Large intestine (tissue), 12 donors: ENCODE measurements at places on chromosomes 6 and 20. TPM values are rescaled to one million over a fixed set of nuclear protein-coding genes. Genes with fewer than 3 reads are reported as not detected.
A peak's percentile ranks its signal among the peaks of the same experiment; 100 is the strongest.

DNA sequence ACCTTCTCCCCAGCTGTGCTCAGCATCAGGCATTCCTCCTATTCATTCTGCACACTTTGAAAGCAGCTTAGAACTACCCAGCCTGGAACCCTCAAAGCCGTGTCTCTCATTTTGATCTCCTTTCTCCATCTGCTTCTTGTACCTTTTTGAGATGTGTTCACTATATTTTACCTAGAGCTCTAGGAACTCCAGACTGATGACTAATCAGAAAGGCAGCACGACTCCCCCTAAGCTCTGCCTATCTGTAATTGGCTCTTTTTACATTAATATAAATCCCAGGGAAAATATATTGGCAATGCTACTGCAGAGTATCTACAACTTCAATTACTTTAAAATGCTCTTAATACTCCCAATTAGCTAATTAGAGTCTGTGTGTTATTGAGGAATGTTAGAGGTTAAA lies 671.5 kb downstream of the CBLN4 start:
- DNase-seq, result no peak

GRCh38 chr6:106026748-106027715 lies 59.1 kb upstream of the PRDM1 start:
- DNase-seq, result no peak

- DNase-seq, result no peak
These were observed 11.1 kb upstream of the FAM209A start for GRCh38 chr20:56513161-56514150.

DNA sequence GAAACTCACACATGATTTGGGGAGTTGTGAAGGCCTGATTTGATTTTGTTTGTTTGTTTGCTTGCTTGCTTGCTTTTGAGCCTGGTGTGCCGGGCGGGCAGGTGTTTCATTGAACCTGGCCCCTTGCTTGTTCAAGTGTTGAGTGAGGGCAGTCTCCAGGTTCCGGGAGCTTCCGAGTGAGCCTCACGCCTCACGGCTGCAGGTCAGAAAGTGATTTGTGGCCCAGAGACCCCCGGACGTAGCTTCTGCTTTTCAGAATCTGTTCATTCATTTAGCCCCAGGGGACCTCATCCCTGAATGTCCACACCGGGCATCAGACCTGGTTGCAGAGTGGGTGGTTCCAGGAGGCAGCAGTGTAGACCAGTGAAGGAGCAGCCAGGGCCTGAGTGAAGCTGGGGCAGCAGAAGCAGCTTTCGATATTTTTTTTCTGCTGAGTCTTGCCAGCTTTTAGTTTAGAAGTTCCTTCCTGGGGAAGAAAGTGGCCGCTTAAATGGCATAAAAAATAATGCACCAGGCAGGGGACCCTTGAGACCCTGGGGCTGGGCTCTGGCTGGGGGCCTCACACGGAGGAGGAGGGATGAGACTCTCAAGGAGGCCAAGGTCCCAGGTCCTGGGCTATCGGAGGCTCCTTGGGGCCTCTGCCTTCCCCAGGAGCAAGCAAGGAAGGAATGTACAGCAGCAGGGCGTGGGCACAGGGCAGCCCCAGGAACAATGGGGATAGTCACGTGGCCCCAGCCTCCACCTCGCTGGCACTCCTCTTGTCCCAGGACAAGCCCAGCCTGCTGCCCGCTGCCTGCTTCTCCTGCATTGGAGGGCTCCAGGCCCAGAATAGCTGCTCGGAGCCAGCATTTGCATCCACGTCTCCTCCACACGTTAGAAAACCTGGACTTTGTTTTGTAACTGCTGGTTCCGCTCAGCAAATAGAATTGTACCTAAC lies 89.2 kb upstream of the BHLHE23 start:
- DNase-seq, result no peak

GRCh38 chr6:28585335-28585734 lies 59.7 kb downstream of the GPX5 start:
- no peak for DNase-seq

DNA sequence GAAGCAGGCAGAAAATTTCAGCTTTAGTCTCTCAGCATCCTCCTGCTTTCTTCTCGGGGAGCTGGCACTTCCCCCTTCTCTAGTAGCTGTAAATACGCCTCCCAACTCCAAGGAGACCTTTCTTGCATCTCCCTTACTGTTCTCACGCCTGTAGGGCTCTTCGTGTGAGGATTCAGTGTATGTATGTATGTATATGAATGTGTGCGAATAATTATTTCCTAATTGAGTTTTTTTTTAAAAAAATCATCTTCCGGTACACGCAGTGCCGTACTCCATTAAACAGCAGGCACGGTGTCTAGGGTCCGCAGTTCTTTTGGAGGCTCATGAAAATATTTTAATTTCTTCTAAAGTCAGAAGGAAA lies 85.4 kb downstream of the HFE start:
- DNase-seq, result peak; percentile 79

DNA sequence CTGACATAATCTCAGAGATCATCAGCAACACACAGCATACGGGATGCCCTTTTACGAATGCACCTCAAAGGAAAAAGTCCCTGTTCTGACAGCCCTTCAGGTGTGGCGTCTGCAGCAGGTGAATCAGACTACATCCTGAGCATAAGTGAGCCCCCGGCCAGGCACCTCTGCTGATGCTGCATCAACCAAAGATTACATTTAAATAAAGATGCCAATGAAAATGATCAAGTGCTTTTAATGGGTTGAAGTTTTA lies 58.7 kb downstream of the INSM1 start:
- no peak for DNase-seq

DNA sequence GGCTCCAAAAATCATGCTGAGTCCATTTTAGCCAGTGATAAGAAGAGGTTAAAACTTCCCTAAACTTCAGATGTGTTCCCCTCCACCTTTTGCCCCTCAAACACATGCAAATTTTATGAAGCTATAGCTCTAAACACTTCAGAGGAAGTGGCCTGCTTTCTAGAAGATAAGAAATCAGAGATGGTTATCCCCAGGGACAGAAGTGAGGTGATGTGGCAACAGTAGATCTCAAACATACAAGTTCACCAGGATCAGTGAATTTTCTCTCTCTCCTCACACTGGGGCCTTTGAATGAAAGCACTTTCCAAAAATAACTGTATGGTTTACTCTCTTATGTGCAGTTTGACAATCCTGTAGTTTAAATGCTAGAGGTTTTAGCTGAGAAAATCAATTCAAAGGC lies 332.0 kb downstream of the BTBD9 start:
- DNase-seq, result no peak

The PNLDC1 gene
- polyA plus RNA-seq, result 0.16 TPM

DNA sequence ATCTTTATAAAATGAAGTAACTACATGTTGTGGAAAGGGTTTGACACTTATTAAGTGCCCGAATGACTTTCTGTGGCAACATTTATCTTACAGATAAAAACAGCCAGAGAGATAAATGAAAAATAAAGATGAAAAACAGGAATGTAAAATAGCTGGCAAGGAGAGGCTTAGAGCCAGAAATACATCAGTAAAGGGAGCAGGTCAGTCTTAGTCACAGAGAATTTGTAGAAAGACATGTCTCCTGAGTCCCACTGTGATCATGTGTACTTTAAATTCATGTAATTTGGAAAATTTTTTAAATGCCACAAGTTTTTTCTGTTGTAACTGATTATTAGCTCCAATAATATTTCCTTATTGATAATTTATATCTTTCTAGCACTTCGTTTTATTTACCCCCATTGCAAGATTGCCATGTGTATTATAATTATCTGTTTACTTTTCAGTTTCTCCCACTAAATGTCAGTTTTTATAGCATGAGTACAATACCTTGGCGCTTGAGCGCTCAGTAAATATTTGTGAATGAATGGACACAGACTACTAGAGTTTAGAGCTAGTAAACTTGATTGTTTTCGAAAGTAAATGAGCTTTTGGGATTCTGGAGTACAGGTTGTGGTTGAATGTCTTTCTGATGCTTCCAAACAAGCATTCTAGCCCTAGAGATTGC lies 15.2 kb downstream of the TAB2 start:
- DNase-seq, result no peak

GRCh38 chr20:3744806-3745685 lies 12.6 kb downstream of the HSPA12B start:
- DNase-seq, result peak; percentile 65

GRCh38 chr6:129959358-129959930 lies 58.9 kb upstream of the L3MBTL3 start:
- no peak for DNase-seq

GRCh38 chr6:22006795-22007194 lies 290.0 kb downstream of the PRL start:
- DNase-seq, result no peak

The SLC17A4 gene
- polyA plus RNA-seq, result 31.2 TPM

The LMBRD1 gene
- polyA plus RNA-seq, result 85.3 TPM

The SLC22A2 gene
- polyA plus RNA-seq, result 0.04 TPM

- no peak for DNase-seq
These were observed 13.0 kb downstream of the MOXD1 start for GRCh38 chr6:132388291-132388690.

DNA sequence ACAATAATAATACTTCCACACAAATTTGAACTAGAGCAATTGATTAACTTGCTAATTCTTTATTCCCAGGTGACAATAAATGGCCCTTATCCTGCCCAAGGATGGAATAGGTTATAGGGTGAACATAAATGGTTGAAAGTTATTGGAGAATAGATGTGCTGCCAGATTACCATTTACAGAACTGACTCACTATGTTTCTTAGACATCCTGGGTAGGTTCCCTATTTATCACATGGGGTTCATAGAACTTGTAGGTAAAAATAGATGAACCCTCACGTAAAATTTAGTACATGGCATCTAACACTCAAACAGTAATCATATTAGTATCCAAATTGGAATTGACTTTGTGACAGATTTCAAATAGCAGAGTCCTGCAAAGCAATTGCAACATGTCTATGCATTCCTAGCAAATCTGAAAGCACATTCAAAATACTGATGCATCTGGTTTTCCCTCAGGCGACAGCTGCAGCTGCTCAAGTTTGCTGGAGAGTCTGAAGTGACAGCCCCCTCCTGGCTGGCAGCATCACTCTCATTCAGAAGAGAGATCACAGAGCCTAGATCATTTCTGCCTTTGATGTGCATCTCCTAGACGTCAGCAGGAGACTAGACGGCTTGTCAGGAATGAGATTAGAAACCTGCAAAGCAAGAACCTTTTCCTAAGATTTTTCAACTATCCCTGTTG lies 80.2 kb upstream of the RNF217 start:
- DNase-seq, result no peak

DNA sequence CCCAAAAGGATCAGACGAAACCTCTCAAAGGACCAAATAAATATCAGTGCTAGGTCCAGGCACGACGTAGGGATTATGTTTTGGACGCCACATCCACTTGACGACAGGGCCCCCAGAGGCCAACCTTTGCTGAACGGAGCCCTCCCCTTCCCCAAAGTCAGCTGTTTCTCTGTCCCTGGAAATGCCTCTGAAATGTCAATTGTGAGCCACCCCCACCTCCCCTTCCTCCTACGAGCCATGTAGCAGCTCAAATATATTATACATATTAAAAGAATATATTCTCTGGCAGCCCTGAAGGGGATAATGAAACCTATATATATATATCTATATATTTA lies 39.6 kb upstream of the BLCAP start:
- DNase-seq, result no peak

- no peak for DNase-seq
These were observed 72.3 kb upstream of the CCN2 start for GRCh38 chr6:132023490-132023889.

DNA sequence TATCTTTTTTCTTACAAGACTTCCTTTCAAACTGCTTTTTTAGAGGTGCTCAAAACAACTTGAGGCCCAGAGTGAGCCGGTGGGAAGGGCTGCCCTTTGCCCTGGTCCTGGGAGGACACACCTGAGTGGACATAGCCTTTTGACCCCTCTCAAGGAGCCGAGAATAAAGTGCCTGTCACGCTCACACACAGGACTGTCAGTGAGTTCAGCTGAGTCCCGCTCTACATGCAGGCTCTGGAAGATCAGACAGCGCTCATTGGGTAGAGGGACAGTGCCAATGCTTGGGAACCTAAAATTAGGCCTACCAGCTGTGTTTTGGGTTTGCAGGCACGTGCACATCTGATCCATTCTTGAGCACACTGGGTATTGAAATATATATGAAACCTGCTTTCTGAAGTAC lies 387.8 kb downstream of the CD83 start:
- DNase-seq, result no peak

The PTP4A1 gene
- 87.9 TPM for polyA plus RNA-seq

DNA sequence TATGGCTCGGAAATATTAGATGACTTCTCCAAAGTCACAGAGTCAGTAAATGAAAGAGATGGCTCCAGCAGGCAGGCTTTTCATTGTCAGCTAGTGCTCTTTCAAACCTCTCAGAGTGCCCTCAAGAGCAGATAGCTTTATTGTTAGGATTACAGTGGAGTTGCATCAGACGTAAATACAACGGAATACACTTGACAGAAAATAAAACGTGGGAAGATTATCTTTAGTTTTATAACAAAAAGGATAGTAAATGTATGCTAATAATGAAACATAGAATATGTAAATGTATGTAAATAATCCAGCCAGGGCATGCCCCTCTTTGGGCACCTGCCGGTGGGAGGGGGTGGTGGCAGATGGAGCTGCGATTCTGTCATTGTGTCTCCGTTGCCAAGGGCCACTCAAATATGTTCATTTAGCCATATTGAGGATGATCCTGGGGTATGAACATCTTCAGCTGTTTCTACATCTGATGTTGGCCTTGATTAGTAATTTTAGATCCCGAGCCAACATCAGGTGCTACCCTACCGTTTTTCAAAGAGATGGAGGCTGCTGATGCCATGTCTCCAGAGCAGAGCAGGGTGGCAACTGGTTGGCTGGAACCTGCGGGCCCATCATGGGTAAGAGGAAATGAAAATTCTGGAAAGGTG lies 358.3 kb upstream of the SULF2 start:
- DNase-seq, result no peak

DNA sequence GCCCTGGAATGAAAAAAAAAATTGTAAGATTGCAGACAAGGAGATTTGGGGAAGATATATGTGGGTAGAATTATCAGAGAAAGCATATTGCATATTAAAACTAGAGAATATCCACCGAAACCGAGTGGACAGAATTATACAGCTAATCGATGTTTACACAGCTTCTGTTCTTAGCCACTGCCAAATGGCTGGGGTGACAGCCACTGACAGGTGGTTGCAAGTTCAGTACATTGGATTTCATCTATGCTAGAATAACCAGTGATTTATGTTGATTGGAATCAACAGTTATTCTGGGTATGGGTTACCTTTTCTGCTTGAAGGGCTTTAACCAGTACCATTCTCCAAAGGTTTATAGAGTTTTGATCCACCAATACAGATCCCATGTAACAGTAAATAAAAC lies 48.4 kb upstream of the THEMIS start:
- no peak for DNase-seq

- no peak for DNase-seq
These were observed 42.4 kb upstream of the LRRC1 start for GRCh38 chr6:53752440-53752839.

DNA sequence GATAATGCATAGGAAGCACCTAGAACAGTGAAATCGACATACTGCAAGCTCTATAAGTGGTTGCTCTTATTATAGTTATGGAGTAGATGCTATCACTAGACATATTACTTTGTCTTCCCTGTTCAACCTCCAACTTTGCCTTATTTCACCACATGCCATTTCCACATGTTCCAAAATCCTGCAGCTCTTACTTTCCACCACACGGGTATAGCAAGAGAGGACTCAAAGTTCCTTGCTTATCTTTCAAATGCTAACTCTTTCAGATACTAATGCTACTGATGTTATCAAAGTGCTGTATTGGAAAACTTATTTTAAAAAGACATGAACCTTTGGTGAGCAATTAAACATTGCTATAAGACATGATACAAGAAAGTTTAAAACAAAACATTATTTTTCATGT lies 1130.1 kb downstream of the HACE1 start:
- DNase-seq, result no peak
